ENCODE measurements at places on chromosomes 3 and 15.

GRCh38 chr3:184371570-184372018, 6.4 kb downstream of the THPO start:
- DNase-seq, result peak; percentile 96

DNA sequence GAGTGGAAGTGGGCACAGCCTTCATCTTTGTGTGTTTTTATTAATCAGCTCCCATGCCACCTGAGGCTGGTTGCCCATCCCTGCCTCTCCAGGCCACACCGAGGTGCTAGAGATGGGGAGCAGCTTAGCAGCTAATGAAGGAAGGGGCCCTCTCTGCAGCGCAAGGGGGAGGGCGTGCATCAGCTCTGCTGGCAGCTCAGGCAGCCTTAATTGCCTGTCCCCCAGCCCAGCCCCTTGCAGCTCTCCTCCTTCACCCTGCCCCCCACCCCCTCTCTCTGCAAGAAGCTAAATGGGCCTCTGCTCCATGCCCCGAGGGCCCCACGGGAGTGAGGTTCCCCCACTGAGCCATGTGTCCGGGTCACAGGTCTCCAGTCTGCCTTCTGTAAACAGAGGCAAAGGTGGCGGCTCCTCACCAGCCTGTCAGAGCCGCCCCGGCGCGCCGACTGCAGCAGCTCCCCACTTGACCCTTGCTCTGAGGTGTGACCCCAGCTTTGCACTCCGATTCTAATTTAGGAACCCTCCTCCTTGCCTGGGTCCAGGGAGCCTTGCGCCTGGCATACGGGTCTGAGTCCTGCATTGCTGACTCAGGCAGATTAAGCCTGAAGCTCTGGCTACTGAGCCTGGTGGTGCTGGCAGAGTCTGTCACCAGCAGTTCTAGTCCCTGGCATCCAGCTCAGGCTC, 27.9 kb upstream of the NTRK3 start:
- no peak for DNase-seq

DNA sequence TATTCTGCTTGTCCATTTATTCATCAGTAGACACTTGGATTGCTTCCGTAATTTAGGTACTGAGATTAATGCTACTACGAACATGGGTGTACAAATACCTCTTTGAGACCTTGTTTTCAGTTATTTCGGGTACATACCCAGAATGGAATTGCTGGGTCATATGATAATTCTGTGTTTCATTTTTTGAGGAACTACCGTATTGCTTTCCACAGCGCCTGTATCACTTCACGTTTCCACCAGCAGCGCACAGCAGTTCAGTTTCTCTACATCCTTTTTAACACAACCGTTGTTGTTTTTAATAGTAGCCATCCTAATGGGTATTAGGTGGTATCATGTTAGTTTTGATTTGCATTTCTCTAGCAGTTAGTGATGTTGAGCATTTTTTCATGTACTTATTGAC, 9.5 kb downstream of the PAK2 start:
- DNase-seq, result no peak

DNA sequence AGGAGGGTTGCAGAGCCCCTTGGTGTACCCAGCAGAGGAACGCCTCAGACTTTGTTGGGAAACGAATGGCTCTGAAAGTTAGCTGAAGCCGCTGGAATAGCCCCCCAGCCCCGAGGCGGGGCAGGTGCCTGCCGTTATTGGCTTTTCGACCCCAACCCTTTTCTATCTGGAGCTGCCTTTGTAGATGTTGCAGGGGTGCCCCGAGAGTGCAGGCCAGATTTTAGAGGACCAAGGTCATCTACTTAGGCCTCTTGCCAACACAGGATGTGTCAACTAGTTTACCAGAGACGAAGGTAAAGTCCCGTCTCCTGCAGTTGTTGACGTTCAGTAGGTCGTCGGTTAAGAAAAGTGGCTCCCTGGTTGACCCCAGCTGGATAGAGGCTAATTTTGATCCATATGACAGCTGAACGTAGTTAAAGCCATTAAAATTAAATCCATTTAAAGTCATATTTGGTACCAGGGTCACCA, 579 bp upstream of the UBE3A start:
- DNase-seq, result peak; percentile 51

DNA sequence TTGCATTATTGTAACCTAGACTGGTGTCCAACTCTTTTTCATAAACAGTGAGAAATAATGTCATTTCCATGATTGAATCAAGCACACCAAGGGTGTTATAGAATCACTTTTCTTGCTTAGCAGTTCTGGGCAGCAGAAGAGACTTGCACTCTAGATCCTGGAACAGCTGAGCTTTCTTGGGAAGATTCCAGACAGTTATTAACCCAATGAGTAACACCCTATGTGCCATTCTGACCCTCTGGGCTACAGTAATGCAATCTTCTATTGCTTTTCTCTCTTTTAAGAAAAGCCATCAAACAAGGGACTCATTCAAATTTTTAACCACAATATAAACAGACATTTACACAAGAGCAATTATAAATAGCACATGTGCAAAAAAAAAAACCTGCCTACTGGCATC, 39.3 kb upstream of the USP3 start:
- DNase-seq, result no peak

DNA sequence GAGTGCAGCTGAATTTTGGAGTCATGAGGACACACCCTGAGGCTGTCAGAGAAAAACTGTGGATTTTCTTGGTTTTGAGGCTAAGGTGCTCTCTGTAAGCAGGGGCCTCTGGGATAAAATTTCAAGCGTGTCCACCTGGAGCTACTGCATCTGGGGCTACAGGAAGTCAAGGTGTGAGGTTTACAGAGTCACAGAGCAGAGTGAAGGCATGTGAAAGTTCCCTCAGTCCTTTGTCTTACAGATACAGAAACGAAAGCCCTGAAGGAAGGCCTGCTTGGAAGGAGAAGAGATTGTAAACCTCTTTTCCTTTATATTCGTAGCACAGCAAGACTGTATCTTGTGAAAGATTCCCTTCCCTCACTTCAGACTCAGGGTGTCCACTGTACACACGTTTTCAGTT, 138.6 kb downstream of the OPA1 start:
- DNase-seq, result no peak

DNA sequence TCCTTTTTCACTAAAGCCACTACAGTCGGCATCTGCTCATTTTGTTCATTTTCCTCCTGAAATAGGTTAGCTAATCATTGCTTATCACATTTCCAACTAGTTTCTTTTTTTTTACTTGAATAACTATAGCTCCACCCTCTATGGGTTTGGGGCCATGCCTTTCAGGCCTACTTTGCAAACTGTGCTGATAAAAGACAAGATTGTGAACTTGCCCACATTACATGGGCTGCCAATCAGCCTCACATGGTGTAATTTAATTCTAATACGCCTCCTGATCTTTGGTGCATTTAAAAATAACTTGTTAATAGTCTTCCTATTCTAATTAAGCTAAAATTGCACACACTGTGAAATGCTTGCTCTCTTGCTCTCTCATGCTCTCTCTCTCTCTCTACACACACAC, 90.5 kb downstream of the TGFBR2 start:
- DNase-seq, result no peak

DNA sequence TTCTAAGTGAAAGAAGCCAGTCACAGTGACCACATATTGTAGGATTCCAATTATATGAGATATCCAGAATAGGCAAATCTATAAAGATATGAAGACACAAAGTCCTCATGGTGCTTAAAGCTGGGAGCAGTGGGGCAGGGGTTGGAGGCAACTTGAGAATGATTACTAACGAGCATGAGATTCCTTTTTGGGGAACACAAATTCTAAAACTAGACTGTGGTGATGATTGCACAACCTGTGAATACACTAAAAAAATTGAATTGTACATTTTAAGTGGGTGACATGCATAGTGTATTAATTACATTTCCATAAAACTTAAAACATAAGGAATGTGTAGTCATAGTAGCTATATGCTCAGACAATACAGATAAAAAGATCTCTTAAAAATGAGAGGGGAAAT, 103.2 kb downstream of the DPH6 start:
- no peak for DNase-seq

DNA sequence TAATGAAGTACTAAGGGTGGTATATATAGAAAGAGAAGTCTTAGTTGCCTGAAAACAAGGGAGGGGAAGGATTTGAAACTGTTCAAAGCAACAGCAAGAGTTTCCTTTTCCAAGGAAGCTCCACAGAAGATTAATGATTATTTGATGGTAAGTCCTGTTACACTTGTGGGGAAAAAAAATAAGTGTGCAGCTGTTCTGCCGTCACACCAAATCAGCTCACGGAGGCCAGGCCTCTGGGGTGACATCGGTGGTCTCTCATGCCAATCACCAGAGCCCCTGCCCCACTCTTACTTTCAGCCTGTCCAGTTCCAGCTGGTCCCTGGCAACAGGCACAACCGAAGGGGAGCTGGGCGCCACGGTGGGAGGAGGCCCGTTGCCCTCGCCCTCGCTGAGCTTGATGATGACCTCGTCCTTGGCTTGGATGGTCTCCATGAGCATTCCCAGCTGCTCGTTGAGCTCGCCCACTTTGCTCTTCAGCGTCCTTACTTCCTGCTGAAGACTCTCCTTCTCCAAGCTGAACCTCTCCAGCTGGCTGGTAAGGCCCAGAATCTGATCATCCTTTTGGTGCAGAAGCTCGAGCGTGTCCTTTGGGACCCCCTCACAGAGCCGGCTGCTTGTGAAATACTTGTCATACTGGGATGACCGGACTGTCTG, 53.5 kb downstream of the TBC1D2B start:
- DNase-seq, result no peak

- DNase-seq, result no peak
These were observed 846.6 kb downstream of the MCTP2 start for GRCh38 chr15:95078003-95078402.

DNA sequence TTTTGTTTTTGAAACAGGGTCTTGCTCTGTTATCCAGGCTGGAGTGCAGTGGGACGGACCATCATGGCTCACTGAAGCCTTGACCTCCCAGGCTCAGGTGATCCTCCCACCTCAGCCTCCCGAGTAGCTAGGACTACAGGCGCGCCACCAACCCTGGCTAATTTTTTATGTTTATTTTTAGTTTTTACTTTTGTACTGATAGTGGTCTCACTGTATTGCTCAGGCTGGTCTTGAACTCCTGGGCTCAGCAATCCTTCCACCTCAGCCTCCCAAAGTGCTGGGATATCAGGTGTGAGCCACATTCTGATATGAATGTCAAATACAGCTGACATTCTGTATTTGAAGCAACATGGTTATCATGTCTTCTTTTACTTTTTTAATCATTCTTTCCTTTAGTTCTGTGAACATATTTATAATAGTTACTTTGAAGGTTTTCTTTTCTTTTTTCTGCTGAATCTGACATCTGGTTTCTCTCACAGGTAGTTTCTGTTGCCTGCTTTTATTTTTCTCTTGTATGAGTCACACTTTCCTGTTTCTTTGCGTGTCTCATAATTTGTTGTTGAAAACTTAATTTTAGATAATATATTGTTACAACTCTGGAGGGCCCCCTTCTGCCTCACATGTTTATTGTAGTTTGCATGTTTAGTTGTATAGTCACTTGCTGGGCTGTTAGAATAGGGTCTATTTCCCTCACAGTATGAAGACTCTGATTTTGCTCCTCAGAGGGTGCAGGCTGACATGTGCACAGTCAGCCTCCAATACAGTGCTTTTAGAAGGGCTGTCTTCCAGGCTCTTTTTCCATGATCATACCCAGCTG, 8.4 kb upstream of the CNTN4 start:
- no peak for DNase-seq

GRCh38 chr3:39752019-39752637, 57.3 kb upstream of the MYRIP start:
- DNase-seq, result peak; percentile 49

DNA sequence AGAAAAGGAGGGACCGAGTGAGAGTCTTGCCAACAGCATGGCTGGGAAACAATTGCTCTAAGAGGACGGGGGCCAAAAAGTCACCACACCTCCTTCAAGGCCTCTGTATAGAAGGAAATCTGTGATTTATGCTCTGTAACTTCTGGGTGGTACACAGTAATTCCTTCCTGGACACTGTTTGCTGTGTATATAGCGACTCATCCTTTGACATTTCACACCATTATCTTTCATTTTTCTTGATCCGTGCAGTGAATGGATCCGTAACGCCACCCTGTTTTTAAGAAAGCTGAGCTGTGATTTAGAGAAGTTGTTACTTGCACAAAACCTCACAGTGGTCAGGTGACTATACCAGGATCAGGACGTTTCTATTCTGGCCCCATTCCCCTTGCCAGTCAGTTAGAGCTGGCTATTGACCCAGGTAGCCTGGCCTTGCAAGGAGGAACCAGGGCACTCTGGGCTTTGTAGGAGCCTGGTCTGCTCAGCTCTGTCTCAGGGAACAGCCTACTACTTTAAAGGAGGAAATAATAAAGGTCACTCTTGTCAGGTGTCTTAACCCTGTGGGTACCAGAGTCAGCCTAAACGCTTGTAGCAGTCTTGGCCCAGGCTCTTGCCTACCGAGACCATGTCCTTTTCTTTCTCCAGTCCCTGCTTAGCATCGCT, 86.5 kb upstream of the MYZAP start:
- DNase-seq, result peak; percentile 72

- DNase-seq, result no peak
These were observed 296.0 kb upstream of the ICE2 start for GRCh38 chr15:60774829-60775463.

GRCh38 chr15:48559285-48559684, 86.2 kb downstream of the FBN1 start:
- no peak for DNase-seq

GRCh38 chr3:10245081-10245712, 3.1 kb upstream of the TATDN2 start:
- no peak for DNase-seq

DNA sequence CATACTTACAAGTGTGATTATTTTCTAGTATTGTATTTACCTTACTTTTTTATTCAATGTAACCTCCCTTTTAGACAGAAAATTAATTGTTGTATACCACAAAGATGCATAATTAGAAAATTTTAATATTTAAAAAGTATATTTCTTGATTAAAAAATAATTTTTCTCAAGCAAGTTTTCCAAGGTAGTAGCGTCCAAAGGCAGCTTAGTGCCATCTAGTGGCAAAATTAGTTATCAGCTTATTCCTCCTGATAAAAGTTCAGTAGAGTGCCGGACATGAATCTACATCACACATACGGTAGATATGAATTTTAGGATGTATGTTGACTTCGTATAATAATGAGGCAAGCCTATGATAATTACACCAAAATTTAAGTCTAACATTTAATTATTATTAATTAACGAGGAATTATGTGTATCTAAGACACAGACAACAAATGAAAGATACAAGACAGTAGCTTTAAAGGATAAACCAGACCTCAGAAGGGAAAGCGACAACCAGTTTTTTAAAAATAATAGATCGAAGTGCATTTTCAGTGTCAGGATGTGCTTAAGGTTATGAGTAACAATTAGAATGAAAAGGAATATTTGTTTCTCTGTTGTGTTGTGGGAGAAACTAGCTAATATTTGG, 405.9 kb downstream of the ROBO1 start:
- DNase-seq, result peak; percentile 47
